Suprapubic skin (tissue), 4 donors: ENCODE measurements at places on chromosomes 12 and 14. TPM values are rescaled to one million over a fixed set of nuclear protein-coding genes. Genes with fewer than 3 reads are reported as not detected.
A peak's percentile ranks its signal among the peaks of the same experiment; 100 is the strongest.

The PAX9 gene
- 1.5 TPM for total RNA-seq

The DAO gene
- not detected for total RNA-seq

The TMEM263 gene
- 6.5 TPM for total RNA-seq

The TSHR gene
- not detected for total RNA-seq

The MYO1H gene
- not detected for total RNA-seq

The HNF1A gene
- total RNA-seq = not detected

- DNase-seq = no peak
These were observed 13.5 kb upstream of the ATG14 start for GRCh38 chr14:55425091-55425490.

DNA sequence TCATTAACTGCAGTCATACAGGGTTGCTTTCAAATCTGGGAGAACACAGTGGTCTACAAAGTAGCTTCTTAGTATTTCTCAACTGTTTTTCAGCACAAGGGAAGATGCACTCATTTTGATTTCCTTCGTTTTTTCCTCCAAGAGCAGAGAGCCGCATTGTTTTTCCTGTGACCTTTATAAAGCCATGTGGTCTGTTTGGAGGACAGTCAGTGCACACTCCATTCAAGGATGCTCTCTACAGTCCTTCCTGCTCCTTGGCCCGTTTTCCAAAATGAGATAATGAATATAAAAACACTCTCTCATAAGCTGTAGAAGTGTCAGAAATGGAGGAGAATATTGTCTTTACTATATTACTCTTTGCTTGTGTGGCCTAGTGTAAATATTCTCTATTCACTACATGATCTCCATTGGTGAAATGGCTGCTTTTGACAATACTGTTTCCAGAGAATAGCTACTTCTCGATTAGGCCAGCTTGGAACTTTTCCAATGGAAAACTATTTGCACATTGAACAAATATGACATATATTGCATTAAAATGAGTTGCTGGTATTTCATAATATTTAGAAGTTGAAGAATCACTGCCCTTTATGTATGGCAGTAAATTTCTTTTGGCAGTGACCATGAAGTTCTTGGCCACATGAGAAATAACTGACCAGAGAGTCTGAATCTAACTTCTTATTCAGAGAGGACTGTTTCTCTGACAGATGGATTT, 393.1 kb upstream of the RGS6 start:
- no peak for DNase-seq

GRCh38 chr14:105474483-105475268, at the start of gene CRIP2:
Gene CRIP2 (plus strand): TSS chr14:105474821. CDS start chr14:105474863, 42 bp downstream.
- DNase-seq = peak; percentile 80

GRCh38 chr14:100634026-100634425, 46.8 kb upstream of the BEGAIN start:
- DNase-seq = no peak

DNA sequence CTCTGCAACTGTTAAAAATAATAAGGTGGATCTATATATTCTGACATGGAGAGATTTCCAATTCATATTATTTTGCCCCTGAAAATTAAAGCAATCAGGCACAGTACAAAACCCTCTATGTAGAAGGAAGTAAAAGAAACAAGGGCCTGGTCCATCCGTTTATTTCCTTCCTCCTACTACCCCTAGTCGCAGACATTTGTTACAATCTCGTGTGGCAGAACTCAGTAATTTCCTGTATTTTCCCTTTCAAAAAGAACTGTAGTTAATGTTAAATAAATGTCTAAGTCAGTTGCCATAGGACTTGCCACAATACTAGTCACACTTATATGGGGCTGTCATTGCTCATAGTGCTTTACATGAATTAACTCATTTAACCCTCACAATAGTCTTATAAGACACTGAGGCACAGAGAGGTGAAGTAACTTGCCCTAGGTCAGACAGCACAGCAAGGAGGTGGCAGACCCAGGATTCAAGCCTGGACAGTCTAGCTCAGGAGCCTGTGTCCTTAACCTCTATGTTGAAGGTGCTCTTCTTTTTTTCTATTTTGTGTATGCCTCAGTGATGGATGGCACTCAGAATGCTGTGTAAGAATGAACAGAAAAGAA, 24.2 kb downstream of the NINJ2 start:
- DNase-seq = no peak

DNA sequence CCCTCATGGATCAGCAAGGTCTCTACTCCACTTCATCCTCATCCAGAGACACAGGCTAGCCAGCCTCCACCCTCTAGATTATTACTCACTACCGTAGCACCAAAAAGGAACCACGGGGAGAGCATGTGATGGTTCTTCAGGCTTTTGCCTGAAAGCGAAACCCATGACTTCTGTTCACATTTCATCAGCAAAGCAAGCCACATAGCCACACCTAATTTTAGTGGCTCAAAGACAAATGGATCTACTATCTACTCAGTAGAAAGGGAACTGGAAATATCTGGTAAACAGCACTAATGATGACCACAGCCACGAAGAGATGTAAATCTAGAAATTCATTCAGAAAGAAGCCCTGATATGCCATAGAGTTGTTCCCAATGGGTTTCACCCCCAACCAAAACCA, 51.4 kb downstream of the VCPKMT start:
- DNase-seq = no peak

DNA sequence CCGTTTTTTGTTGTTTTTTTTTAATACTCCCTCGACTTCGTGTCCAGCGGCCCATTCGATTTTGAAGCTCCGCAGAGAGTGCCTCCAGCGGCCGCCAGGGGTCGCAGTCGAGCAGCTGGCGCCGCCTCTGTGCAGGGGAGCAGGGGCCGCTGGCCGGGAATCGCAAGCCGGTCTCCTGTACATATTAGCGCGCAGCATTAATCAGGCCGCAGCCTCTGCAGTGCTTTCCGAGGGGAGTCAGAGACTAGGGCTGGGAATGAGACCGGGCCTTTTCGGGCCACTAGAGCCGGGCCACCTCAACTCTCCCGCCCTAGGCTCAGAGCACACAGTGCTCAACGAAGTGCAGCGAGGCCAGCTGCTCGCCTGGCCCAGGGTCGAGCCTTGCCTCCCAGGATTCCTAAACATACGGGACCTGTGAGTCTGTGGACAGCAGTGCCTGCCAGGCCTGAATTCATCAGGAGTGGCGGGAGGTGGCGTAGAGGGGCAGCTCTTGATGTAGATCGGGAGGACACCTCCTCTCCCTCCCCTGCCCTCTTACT, 81.8 kb downstream of the EMP1 start:
- DNase-seq = peak; percentile 75

- no peak for DNase-seq
These were observed 47.2 kb upstream of the JDP2 start for GRCh38 chr14:75380656-75381055.

GRCh38 chr12:75560167-75560566, 48.8 kb upstream of the KRR1 start:
- DNase-seq = no peak

GRCh38 chr12:116859079-116859478, 22.2 kb downstream of the HRK start:
- DNase-seq = no peak

DNA sequence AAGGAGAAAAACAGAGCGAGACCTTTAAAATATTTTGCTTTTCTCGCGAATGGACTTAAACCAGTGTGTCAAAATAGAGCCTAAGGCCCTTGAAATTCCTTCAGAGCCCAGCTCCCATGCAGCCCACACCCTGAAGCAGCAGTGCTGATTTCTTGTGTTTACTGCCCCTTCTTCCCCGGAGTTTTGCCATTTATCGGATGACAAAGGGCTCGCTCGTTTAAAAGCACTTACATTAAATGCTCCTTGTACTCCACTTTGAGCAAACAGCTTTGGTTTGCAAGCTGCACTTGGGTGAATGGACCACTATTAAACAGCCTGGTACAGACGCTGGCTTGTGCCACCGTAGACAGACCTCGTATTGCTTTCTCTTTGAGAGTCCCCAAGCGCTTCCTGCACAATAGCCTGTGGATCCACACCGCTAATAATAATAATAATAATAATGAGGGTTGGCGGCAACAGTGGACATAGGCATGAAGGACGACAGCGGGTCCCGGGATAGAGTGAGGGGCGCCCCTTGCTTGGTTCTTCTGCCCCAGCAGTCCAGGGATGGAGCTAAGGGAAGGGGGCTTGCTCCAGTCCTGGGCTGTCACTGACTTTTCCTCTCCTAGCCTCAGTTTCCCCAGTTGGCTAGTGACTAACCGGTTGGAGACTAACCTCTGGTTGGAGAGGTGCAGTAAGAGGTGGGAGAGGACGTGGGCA, 6.6 kb downstream of the DLK1 start:
- no peak for DNase-seq

DNA sequence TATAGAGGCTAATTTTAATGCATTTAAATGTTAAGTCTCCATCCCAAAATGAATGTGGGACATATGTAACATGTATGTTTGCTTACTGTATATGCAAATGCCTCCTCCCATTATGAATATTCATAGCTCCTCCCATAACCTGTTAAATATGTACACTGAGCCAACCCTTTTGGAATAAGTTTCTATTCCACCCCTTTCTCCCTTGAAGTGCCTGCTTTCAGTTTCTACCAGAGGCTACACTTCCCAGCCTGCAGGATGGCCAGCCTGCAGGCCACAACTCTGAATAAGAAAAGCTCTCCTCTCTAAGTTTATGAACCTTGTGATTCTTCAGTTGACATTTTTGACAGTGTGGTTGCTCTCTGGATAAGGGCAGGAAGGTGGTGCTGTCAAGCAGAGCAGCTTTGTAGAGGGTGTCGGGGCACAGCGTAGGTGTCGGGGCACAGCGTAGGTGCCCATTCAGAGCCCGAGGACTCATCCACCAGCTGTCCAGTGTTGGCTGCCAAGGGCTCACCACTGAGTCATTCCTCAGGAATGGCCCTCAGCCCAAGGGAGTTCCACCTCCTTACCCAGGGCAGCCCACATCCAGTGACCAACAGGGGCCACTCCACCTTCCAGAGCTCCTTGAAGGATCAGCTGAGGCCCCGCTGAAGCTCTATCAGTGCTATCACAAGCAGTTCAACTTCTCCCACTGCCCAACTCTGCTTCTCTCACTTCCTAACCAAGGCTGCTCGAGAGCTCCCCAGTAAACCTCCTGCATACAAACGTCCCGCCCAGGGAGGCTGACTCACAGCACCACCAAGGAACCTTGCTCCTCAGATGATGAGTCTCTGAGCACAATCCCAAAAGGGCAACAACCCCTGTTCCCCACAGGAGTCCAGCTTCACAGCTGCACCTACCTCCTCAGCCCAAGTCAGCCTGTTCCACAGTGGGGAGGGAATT, 31.4 kb downstream of the VWF start:
- peak; percentile 67 for DNase-seq

DNA sequence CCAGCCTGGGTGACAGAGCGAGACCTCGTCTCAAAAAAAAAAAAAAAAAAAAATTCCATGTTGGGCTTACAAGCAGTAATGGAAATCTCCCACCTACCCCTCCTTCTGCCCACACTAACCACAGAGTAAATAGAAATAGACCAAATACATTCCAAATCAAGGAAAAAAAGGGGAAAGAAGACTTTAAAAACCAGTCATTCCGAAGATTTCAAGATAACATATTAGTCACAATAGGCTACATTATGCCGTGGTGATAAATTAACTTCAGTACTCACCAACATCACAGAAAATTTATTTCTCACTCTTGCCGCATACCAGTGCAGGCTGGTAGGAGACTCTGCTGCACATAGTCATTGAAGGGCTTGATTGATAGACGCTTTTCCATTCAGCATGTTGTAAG, 15.5 kb upstream of the ETV6 start:
- no peak for DNase-seq

GRCh38 chr14:91232603-91233002, 11.9 kb downstream of the GPR68 start:
- no peak for DNase-seq

GRCh38 chr12:47820631-47821345, 1.1 kb upstream of the HDAC7 start:
- peak; percentile 93 for DNase-seq

DNA sequence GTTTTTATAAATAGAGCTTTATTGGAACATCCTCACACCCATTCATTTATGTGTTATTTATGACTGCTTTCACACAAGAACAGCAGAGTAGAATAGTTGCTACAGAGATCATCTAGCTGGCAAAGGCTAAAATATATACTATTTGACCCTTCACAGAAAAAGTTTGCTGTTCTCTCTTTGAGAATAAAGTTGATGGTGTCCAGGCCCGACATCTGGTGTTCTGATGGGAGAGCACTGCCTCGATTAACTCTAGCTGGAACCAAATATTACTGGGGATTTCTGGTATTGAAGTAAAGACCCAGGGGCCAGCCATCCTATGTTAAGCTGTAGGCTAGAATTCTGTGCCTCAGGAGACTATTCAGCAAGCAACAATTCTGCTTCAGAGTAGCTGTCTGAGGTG, 21.8 kb downstream of the FAM234B start:
- DNase-seq = no peak

GRCh38 chr14:76964695-76965094, 63.8 kb downstream of the IRF2BPL start:
- DNase-seq = no peak

- DNase-seq = peak; percentile 53
These were observed 10.5 kb upstream of the SELPLG start for GRCh38 chr12:108643941-108644810.

GRCh38 chr12:29110506-29111442, 38.3 kb upstream of the FAR2 start:
- no peak for DNase-seq

- DNase-seq = no peak
These were observed 422.7 kb upstream of the SYT1 start for GRCh38 chr12:78441737-78442453.

DNA sequence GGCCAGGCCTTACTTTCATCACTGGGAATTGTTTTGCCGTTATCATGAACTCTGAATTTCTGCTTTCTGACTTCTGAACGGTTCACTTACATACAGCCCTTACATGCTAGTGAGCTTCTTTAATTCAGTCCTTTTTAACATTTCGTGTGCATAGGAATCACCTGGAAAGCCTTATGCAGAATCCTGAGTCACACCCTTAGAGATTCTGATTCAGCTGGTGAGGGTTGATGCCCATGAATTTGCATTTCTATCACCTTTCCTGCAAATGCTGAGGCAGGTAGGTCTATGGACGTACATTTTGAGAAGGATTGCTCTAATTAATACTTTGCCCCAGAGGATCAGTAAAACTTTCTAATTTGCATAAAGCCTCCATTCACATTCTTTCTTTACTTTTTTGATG, 44.0 kb downstream of the PPHLN1 start:
- DNase-seq = no peak

DNA sequence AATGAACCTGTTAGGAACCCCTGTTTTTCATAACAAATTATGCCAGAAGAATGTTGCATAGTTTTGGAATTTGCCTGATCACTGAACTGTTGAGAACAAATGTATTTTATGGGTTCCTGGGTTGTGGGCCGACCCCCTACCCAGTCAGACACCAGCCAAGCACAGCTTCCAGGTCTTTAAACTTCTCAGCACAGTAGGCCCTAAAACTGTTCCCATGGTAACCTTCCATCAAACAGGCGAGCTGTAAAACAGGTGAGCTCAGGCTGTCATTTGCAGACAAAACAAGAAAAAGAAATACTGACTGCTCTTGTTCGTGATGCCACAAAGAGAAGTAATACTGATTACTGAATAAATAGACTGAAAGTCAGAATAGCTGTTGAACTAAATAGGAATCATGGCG, 147.0 kb downstream of the PTPRO start:
- no peak for DNase-seq
